ENCODE measurements at places on chromosomes 6 and 20.

DNA sequence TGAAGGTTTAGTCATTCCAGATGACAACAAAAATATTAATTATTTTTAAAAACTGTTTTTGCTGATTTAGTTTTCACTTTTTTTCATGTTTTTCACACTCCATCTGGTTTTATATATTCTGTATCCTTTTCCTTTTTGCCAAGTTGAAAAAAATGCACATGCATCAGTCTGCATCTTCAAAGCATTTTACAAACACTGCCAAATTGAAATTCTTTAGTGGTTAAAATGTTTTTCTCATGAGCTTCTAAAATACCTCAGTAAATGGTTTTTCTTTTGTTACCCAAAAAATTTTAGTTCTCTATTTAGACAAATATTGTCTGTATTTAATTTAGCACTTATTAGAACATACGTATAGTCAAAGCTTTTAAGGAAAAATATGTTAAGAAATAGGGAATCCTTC is 386.9 kb upstream of the HSF2 start:
- no peak for DNase-seq

- DNase-seq: no peak
Measured at GRCh38 chr6:3312604-3313231, 54.0 kb downstream of the PSMG4 start.

DNA sequence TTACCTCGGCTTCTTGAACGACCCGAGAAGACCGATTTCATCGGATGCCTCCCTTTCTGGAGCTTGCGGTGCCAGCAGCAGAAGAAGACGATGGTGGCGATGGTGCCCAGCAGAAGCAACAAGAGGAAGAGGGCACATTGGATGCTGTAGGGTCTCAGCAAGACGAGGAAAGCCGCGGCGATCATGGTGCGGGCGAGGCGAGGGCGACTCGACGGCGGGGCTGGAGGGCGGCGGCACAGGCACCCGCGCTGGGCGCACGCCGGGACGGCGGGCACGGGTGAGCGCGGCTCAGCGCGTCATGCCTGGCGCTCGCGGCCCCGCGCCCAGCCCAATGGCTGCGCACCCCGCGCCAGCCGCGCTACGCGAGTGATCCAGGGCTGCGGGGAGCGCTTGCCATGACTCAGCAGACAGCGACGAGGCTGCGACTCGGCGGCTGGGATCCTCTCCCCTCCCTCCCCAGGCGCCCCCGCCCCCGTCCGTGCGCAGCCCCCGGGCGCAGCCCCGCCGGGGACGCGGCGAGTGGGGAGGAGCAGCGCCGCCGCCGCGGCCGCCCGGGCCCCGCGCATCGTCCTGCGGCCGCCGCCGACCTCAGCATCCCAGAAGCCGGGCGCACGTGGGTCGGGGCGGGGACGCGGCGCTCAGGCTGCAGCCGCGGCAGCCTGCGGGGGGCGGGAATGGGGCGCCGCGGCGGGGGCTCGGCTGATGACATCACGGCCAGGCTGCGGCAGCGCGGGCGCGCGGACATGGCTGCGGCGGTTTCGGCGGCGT is at the start of gene BEND6:
BEND6 (plus strand) TSS at position 705 of the 768 bp plus-strand sequence. CDS start 26,704 bp downstream, outside the sequence.
- DNase-seq: no peak

- DNase-seq: no peak
Measured at GRCh38 chr6:153207006-153207405, 75.9 kb upstream of the RGS17 start.

GRCh38 chr20:46584508-46584907 is 34.1 kb upstream of the OCSTAMP start:
- DNase-seq: no peak

GRCh38 chr6:67129780-67130179 is 1422.8 kb upstream of the EYS start:
- DNase-seq: no peak

DNA sequence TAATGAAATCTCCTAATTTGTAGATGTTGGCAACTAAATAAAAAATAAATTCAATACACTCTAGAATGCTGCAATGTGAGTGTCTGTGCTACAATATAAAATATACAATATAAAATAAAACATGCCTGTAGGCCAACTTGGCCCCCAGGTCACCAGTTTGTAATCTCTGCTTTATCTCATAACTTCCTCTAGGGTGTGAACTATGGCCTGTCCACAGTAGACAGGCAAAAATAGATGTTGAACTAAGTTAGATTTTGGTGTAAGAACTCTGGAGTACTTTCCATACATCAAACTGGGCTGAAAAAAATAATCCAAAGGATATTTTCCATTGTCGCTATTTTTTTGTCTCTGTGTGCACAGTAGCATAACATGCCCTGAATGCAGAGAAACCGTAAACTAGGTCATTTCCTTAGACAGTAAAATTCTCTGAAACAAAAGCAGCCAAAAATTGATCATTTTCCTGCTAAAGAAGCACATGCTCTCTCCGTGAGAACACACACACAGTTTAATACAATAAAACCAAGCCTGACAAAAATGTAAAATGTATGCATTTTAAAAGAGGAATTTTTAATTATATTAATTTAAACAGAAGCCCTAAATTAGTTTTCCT is 98.5 kb upstream of the ZFP64 start:
- no peak for DNase-seq

- no peak for DNase-seq
Measured at GRCh38 chr6:27986928-27987725, 30.1 kb downstream of the OR2B6 start.

GRCh38 chr6:131693384-131693783 is 7.8 kb downstream of the OR2A4 start:
- no peak for DNase-seq

DNA sequence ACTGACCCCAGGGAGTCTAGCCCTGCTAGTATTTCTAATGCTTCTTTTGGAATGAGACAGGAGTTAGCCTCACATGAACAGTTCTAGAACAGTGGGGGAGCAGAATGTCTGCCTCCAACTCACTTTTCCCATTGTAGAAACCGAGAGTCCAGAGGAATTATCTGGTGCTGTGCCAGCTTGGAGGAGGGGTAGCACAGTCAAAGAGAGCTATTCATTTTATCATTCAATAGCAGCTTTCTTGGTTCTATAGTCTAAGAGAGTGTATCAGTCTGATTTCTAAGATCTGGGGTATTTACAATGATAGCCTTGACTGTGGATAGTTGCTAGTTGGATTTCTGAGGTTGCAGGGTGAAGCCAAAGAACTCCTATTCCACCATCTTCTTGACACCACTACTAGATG is 448.2 kb downstream of the RFPL4B start:
- DNase-seq: no peak

- no peak for DNase-seq
Measured at GRCh38 chr20:3239867-3240775, 1.1 kb upstream of the SLC4A11 start.

- peak; percentile 62 for DNase-seq
Measured at GRCh38 chr6:32852844-32853540, 512 bp downstream of the TAP1 start.

DNA sequence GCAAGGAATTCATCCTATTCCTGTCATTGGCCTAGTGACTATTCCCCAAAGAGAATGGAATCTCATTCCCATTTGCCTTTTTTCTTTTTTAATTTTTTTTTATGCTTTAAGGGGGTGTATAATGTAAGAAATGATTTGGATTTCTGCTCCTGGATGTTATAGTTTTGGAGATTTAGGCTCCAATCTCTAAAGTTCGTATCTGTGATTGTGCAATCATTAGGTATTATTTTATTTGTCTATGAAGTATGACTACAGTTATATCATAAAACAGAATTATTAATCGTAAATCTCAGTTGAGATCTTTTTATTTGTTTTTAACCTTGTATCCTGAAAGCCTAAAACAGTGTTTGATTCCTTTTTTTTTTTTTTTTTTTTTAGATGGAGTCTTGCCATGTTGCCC is 41.7 kb upstream of the EEF1A1 start:
- no peak for DNase-seq

DNA sequence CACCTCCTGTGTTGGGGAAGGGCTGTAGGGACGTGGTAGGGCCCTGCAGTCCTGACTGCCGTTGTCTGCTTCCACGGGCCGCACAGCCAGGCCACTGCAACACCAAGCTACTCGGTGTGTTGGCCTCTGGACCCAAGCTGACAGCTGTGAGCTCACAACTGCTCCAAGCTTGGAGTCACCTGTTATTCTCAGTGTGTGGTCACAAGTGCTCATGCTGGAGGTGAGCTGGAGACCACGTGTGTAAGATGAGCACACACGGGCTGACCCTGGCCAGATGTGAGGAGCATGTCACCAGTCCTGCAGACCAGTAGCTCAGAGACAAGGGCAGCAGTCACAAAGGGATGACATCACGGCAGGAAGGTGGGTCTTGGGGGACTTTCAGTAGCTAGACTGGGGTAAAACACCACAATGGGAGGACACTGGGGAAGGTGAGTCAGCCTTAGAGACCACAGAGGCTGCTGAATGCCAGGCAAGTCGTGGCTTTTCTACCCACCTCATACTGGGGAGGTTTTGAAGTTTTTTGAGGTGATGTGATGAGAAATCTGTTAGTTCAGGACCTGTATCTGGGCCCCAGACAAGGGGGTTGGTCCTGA is 87.3 kb downstream of the FAM120B start:
- DNase-seq: no peak

- DNase-seq: no peak
Measured at GRCh38 chr6:80639181-80639629, 532.7 kb downstream of the BCKDHB start.

DNA sequence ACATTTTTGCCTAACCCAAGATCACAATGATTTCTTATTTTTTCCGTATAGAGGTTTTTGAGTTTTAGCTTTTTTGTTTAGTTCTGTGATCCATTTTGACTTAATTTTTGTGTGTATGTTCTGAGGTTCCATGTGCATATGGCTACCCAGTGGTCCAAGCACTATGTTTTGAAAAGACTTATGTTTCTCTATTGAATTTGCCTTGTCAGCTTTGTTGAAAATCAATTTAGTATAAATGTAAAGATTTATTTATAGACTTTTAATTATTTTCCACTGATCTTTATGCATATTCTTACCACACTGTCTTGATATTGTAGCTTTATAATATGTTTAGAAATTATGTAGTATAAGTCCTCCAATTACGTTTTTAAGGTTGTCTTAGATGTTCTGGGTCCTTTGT is 10.2 kb downstream of the TM9SF4 start:
- no peak for DNase-seq

- no peak for DNase-seq
Measured at GRCh38 chr6:43058531-43058930, 703 bp downstream of the MRPL2 start.

GRCh38 chr6:152318278-152318677 is 318.9 kb downstream of the SYNE1 start:
- DNase-seq: no peak

- DNase-seq: peak; percentile 58
Measured at GRCh38 chr6:129683601-129684322, 26.2 kb downstream of the ARHGAP18 start.

DNA sequence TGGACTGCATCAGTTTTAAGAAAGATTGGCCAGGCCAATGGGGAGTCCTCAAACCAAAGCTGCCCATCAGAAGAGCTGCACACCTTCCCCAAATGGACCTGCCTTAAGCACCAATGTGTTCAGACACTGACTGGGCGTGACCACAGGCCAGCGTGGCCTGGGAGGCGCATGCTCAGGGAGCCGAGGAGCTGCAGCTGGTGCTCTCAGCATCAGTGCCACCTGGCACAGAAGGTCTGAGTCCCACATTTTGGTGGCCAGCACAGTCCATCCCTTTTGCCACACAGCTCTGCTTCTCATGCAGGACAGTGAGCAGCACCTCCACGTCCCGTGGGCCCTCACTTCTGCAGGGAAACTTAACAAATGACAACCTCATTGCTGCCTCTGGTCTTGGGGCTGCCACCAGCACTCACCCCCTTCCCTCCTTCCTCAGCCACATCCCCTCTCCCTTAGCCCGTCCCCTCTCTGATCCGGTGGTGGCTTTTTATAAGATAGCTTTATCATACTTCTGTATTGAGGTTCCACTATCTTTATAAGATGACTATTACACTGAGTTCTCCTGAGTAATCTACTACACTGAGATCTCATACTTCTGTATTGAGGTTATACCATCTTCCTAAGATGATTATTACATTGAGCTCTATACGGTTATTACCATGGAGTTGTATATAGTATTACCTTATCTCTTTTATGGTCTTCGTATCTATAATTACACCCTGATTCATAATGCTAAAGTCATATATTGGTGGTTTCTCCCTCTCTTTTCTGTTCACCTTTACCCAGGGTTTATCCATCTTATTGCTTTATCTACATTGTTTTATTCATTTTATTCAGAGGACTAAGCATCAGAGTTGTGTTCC is 109.1 kb downstream of the TOX2 start:
- no peak for DNase-seq

GRCh38 chr6:151376440-151376839 is 14.9 kb downstream of the ZBTB2 start:
- DNase-seq: no peak

DNA sequence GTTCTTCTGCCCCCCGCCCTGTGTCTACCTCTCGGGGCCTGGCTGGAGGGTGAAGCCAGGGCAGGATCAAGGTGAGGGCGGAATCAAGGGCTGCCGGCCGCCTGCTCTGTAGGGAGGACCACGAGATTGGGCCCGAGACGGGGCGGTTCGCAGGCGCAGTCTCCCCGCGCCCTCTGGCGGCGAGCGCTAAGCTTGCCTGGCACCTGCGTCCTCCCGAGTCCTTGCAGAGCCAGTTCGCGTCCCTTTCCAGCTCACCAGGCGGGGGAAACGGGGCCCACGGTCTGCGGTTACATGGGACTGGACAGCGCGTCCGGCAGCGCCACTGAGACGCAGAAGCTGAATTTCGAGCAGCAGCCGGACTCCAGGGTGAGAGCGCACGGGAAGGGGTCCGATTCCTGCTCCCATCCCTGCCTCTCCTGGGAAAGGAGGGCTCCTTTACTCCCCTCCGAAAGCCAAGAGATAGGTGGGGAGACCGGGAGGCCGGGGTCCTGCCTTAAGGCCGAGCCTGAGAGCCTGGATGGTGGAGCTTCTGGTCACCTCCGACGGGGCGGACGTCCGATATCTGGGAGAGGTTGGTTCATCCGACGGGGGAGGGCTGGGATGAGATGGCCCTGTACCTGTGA is 3.6 kb upstream of the MATN4 start:
- DNase-seq: peak; percentile 18

- DNase-seq: no peak
Measured at GRCh38 chr20:39829256-39829655, 859.8 kb downstream of the MAFB start.

DNA sequence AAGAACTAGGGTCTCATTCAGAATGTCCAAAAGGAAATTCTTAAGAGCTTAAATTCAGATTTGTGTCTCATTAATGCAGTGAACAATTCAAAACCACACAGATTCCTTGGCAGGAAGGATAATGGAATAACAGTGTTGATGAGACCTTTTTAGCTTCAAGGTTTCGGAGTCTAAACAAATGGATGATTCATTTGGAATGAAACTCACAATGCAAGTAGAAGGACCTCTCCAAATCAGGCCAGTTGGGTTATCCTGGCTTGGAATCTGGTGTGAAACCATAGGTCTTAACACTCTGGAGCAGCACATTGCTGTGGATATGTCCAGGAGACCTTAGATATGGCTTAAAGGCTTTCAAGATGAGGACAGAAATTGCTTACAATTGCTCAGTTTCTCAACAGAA is 44.9 kb downstream of the KCTD20 start:
- DNase-seq: no peak

GRCh38 chr6:108120311-108120710 is 45.5 kb upstream of the NR2E1 start:
- no peak for DNase-seq

- DNase-seq: no peak
Measured at GRCh38 chr6:108806171-108806570, 42.1 kb upstream of the ARMC2 start.

- no peak for DNase-seq
Measured at GRCh38 chr6:75608956-75609533, 7.4 kb downstream of the SENP6 start.

All from CD8-positive, alpha-beta memory T cell (primary cell).